Hematopoietic multipotent progenitor cell treated with erythropoietin and hydrocortisone succinate and interleukin-3 and kit ligand, for 8 days (in vitro differentiated cells): ENCODE measurements at places on chromosomes 6 and 20.

GRCh38 chr6:118269659-118270058, 278.4 kb upstream of the PLN start:
- DNase-seq: no peak

- peak; percentile 10 for DNase-seq
Measured at GRCh38 chr20:48953653-48954052, 32.1 kb downstream of the ARFGEF2 start.

DNA sequence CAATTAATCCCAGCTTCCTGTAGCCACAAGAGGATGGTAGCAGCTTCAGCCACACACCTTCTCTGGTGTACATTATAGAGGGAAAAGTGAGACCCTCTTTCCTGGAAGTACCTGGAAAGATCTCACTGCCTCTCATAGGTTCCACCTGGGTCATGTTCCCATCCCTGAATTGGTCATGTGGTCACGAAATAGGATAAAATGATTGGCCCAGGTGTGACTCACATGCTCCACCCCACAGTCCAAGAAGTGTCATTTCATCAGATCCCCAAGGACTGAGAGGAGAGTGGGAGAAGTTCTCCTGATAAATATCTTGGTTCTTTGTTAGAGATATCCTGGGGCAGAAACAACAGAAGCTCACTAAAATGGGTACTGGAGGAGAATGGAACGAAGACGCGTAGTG, 142.4 kb downstream of the QRSL1 start:
- DNase-seq: no peak

GRCh38 chr20:5001174-5002076, at the start of gene SLC23A2:
SLC23A2 (minus strand) TSS chr20:5001510; CDS start chr20:4932562, 68,948 bp downstream.
- peak; percentile 45 for DNase-seq

- no peak for DNase-seq
Measured at GRCh38 chr6:114989279-114989964, 646.6 kb upstream of the HS3ST5 start.

GRCh38 chr20:13113731-13114130, 105.0 kb downstream of the SPTLC3 start:
- no peak for DNase-seq

DNA sequence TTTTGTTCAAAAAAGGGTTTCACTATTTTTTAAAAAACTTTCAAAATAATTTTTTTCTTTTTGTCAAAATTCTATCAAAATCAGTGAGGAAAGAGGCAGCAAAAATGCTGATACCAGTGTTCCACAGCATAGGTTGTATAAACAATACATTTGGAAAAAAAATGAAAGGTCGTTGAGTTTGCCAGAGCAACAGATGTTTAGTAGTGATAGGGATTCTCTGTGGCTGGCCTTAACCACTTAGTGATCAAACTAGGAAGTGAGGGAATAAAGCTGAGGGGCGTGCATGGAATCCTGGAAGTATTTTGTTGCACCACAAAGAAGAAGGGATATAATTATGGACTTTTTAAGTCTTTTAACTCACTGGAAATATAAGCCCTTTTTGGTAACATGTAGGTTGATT, 555.3 kb upstream of the CHD6 start:
- DNase-seq: no peak

- no peak for DNase-seq
Measured at GRCh38 chr6:106918115-106918514, 56.4 kb downstream of the CD24 start.

GRCh38 chr20:32069711-32070110, 17.7 kb downstream of the HCK start:
- DNase-seq: no peak

GRCh38 chr6:17771609-17772008, 64.9 kb upstream of the NUP153 start:
- DNase-seq: no peak

DNA sequence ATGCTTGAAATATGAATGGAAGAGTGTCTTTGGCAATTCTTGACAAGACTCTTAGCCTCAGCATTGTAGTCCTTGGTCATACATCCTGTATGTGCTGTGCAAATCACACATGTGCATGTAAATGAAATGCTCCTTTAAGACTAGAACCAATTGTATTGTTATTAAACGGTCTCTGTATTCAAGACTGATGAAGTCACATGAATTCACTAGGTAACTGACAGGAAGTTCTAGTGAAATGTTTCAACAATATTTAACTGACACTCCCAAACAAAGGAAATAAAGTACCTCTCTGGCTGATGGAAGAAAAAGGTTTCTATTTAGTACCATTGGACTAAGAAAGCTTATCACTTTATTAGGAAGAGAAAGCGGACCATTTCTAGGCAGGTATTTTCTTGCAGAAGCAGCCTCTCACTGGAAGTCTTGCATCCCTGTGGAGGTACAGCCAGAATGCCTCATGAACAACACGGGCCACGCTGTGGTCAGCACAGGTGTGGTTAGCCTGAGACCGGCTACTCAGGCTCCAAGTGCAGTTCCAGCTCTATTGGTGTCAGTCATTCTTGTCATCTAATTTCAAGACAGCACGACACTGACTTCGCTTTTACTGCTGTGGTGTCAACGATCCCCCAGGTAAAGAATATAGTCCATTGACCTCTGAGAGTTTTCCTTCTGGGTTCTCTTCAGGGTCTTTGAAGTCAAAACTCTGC, 17.3 kb downstream of the PPP1R3G start:
- no peak for DNase-seq

DNA sequence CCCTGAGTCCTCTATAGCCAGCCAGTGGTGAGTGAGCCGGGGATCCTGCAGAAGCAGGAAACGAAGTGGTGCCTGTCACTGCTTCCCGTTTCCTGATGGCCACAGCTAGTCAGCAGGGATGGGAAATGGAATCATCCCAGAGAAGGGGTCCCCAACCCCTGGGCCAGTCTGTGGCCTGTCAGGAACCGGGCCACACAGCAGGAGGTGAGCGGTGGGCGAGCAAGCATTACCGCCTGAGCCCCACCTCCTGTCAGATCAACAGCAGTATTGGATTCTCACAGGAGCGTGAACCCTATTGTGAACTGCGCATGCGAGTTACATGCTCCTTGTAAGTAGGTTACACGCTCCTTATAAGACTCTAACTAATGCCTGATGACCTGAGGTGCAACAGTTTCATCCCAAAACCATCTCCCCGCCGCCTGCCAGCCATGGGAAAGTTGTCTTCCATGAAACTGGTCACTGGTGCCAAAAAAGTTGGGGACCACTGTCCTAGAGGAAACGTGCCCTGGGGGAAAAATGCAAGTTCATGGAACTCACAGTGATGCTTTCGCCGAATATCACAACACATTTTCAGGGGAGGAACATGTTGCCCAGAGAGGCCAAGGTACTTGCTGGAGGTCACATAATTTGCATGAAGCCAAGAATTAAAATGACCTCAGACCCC, 113.8 kb downstream of the JPH2 start:
- DNase-seq: no peak

GRCh38 chr6:63792736-63793464, 157.3 kb downstream of the PHF3 start:
- no peak for DNase-seq

- DNase-seq: no peak
Measured at GRCh38 chr6:152273638-152274037, 363.5 kb downstream of the SYNE1 start.

DNA sequence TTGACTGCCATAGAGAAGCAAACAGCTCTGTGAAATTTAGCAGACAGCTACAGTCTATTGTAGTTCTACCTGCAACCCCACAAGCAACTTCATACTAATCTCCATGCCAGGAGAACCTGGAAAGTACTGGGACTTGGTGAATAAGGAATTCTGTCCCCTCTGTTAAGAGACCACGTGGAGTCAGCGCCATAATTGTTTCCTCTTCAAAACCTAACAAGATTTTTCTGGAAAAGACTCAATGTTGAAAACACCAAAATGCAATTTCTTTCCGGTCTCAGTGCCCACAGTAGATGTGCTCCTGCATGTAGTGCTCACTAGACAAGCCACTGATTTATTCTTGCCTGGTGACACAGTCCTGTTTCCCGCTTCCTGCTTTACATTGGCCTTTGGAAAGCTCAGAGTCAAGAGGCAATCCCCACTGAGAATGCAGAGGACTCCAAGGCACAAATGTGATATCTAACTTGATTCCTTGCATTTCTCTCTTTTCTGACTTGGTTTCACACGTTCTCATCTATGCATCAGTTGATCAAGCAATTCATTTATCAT, 268.3 kb downstream of the HIVEP2 start:
- DNase-seq: no peak

GRCh38 chr6:163444077-163444476, 29.6 kb downstream of the QKI start:
- DNase-seq: no peak

DNA sequence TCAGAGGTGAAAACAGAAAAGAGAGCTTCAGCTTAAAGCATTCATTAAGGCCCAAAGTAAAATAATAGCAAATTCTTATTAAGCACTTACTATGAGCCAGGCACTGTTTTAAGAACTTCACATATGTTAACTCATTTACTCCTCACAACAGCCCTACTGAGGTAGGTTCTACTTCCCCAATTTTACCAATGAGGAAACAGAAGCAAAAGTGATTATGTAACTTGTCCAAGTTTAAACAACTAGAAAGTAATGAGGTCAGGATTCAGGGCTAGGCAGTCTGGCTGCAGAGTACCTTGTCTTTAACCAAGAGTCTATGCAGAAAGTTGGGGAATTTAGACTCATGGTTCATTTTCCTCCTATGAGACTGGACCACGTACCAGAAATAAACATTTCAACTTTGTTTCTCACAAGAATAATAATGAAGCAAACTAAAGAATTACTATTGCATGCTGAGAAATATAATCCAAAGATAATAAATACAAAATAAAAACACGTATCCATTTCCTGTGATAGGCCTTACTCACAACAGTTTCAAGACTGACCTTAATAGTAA, 3.8 kb downstream of the COL21A1 start:
- DNase-seq: no peak

- DNase-seq: no peak
Measured at GRCh38 chr6:170010665-170011203, 259.3 kb downstream of the ERMARD start.

- no peak for DNase-seq
Measured at GRCh38 chr6:77447254-77447653, 16.0 kb downstream of the HTR1B start.

GRCh38 chr20:44658810-44659209, 7.3 kb upstream of the ADA start:
- no peak for DNase-seq

GRCh38 chr20:58042591-58042990, 185.9 kb downstream of the ANKRD60 start:
- DNase-seq: no peak

DNA sequence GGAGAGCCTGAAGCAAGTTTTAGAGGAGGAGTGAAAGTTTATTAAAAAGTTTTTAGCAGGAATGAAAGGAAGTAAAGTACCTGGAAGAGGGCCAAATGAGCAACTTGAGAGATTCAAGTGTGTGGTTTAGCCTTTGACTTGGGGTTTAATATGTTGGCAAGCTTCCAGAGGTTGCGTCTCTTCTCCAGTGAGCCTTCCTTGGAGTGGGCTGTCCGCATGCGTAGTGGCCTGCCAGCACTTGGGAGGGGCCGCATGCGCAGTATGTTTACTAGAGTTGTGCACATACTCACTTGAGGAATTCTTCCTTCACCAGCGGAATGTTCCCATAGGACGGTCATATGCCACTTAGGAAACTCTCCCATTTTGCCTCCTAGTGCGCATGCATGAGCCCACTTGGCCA, 235.2 kb downstream of the ALDH8A1 start:
- DNase-seq: no peak

GRCh38 chr6:120935908-120936307, 398.4 kb downstream of the TBC1D32 start:
- DNase-seq: no peak

- no peak for DNase-seq
Measured at GRCh38 chr6:71072508-71072907, 115.6 kb upstream of the B3GAT2 start.

- DNase-seq: no peak
Measured at GRCh38 chr20:4217349-4217841, 202.0 kb upstream of the RNF24 start.

GRCh38 chr20:13158369-13158768, 62.7 kb upstream of the ISM1 start:
- no peak for DNase-seq

GRCh38 chr6:158714706-158715105, 64.9 kb downstream of the SYTL3 start:
- no peak for DNase-seq

DNA sequence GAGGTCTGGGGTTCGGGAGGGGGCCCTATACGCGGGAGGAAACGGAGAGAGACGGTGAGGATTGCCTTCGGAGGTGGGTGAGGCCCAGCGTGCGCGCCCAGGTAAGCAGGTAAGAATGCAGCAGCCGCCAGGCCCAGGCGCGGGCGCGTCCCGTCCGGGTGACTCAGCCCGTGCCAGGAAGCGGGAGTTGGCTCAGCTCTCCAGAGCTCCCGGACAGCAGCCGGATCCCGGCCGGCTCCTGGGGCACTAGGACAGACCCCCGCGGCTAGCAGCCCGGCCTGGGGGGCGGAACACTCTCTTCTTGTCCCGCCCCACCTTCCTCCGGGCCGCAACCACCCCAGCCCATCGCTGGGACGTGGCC, 1.5 kb upstream of the MDFI start:
- DNase-seq: no peak

GRCh38 chr6:24408719-24409410, 6.1 kb downstream of the MRS2 start:
- no peak for DNase-seq

DNA sequence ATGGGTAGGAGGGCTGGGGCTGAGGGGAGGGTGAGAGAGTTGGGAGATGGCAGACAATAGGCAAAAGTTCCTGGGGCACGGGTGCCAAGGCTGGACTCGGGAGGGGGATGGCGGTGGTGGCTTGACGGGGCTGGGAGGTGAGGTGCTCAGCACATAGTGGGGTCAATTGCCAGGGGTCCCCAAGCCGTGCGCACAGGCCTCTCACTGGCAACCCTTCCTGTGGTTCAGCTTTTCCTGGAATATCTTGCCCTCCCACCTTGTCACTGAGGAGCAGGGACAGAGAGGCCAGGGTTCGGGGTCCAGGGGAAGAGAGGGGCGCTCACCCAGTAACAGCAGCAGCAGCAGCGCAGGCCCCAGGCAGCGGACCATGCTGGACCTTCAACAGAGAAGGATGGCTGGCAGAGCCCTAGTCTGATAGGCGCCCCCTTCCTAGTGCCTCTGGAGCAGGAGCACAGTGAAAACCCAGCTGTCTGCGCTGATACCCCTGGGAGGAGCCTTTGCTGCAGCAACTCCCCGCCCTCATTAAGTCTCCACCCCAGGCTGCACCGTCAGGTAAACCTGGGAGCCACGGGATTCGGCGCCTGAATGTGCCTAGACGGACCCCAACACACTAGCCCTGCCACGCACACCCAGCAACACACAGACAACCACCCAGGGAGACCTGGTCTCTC, at the start of gene GFRA4:
TSS of gene GFRA4 (minus strand) at position 369 of the 671 bp plus-strand sequence. CDS start at position 369, 0 bp downstream.
- no peak for DNase-seq

- no peak for DNase-seq
Measured at GRCh38 chr6:115582386-115582785, 478.3 kb downstream of the FRK start.

GRCh38 chr6:49668083-49668511, 31.5 kb upstream of the RHAG start:
- no peak for DNase-seq

DNA sequence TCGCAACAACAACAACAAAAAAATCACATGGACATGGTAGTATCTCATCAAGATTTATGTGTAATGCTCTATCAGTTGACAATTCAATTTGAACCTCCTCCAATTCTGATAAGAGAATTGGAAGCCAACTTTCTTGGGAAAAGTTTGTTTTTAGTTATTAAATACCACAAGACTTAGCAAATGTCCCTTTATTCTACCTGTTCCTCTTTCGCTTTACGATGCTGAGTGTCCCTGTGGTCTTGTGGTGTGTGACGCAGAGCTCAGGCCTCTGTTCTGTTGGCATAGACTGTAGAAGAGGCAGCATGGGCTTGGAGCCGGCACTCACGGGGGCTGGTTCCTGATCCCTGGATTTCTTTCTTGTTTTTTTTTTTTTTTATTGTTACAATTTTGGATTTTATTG, 76.7 kb downstream of the PSMB1 start:
- no peak for DNase-seq
